ENCODE measurements at places on chromosomes 4 and X. TPM values are rescaled to one million over a fixed set of nuclear protein-coding genes. Genes with fewer than 3 reads are reported as not detected.
A peak's percentile ranks its signal among the peaks of the same experiment; 100 is the strongest.

GRCh38 chr4:17155486-17155885 lies 257.0 kb upstream of the LDB2 start:
- no peaks in the 10 kb centered on the region for H3K27me3 ChIP-seq
- H3K4me1 ChIP-seq, result peaks cover 13% of the 10 kb centered on the region
- no peak overlapping the region for H3K27ac ChIP-seq
- H3K36me3 ChIP-seq, result no peaks in the 10 kb centered on the region
- no peak overlapping the region for H3K4me3 ChIP-seq

DNA sequence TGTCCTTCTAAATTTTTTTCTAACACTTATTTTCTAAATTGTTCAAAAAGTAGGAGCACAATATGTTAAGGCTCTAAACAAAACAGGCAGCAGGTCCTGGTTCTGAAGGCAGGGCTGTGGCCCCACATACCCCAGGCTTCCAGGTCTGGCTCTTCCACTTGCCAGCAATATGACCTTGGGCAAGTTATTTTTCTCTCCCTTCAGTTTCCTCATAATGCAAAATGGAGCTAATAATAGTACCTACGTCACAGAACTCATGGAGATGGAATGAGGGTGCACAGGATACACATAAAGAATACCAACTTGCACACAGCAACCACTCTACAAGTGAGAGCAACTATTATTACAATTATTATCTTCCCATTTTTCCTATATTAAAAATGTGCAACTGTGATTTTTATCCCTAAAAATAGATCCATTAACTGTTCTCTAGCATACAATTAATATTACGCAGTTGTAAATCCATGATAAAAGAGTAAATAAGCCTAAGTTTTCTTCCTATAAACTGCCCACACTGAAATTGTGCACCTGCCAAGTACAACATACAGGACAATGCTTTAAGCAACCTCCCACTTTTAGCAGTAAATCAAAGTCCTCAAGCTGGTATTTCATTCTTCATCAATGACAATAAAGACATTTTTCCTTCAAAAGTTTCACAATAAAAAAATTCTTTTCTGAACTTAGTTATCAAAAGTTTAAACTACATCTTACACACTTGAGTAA lies 27.0 kb downstream of the OTUD4 start:
- H3K27me3 ChIP-seq, result no peaks in the 10 kb centered on the region
- no peak overlapping the region for H3K27ac ChIP-seq
- no peak for DNase-seq
- no peaks in the 10 kb centered on the region for H3K4me1 ChIP-seq
- peaks cover 12% of the 10 kb centered on the region for H3K36me3 ChIP-seq
- H3K4me3 ChIP-seq, result no peak overlapping the region

SRPX2 gene
- 0.35 TPM for total RNA-seq

TEC gene
- total RNA-seq, result 0.25 TPM

NAA11 gene
- not detected for total RNA-seq

SLC6A14 gene
- total RNA-seq, result not detected

DNA sequence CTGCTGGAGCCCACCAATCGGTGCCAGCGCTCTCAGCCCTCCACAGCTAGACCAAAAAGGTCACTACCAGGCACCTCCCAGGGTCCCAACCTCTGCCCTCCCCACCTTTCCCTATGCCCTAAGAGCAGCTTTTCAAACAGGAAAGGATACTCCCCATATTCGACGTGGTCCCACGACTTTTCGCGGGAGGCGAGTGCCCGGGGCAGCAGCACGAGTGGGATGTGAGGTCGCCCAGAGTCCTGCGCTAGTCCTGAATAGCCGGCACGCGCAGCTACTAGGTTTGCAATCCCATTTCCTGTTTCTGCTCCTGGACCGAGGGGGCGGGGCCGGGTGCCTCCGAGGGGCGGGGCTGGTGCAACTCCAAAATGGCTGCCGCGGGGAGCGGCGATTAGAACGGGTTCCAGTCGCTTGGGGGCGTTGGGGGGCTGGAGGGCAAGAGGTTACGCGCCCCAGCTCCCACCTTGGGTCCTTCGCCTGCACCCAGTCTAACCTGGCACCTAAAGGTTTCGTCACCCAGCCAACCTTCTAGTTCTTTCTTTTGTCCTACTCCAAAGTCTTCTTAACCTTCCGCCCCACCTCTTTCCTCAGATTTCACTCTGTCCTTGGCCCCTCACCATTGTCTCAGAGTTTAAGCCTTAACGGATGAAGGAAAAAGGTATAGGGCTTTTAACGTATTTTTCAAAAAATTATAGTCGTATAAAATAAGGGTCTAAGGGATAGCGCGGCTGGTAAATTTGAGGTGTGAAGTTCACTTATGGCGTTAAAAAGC lies 85.0 kb upstream of the TENT5D start:
- no peaks in the 10 kb centered on the region for H3K27me3 ChIP-seq
- no peak overlapping the region for H3K27ac ChIP-seq
- no peaks in the 10 kb centered on the region for H3K4me1 ChIP-seq
- H3K4me3 ChIP-seq, result no peak overlapping the region

DNA sequence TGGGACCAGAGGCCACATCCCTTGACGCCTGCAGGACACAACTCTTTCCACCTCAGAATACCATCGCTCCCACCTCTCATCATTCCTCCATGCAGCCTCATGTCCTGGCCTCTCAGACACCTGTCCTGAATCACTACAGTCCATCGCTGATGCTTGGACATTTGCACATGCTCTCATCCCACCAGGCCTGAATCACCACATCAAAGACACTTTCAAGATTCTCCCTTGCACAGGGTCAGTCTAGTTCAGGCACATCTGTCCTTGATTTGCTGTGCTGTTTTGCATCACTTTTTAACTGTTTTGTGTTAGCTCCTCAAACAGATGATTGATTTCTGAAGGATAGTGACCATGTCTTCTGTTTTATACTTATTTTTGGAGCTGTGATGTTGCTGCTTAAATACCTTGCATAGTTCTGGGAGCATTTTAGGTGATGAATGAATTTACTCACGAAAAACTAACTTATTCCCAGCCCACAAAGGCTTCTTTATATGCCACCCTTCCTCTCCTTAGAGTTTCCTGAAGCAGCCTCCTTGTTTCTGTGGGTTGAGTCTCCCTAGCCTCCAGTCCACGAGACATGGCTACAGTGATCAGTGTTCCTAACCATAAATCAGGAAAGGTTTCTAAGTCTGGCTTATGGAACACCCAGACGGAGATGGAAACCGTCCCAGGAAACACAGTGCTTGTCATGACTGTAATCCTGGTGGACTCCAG lies 2.6 kb downstream of the FAM114A1 start:
- H3K4me3 ChIP-seq, result peak overlapping the region; percentile 58
- DNase-seq, result no peak
- H3K4me1 ChIP-seq, result peaks cover 35% of the 10 kb centered on the region
- H3K27ac ChIP-seq, result peak overlapping the region; percentile 67
- H3K27me3 ChIP-seq, result peaks cover 5% of the 10 kb centered on the region

GRCh38 chrX:123685232-123685631 lies 47.6 kb downstream of the THOC2 start:
- H3K4me3 ChIP-seq, result no peak overlapping the region
- H3K36me3 ChIP-seq, result peaks cover 21% of the 10 kb centered on the region
- H3K4me1 ChIP-seq, result no peaks in the 10 kb centered on the region
- no peak overlapping the region for H3K27ac ChIP-seq
- no peak for DNase-seq

- H3K27ac ChIP-seq, result no peak overlapping the region
- DNase-seq, result no peak
- H3K4me1 ChIP-seq, result peaks cover 11% of the 10 kb centered on the region
- peaks cover 24% of the 10 kb centered on the region for H3K36me3 ChIP-seq
- H3K4me3 ChIP-seq, result no peak overlapping the region
Measured at GRCh38 chr4:139312552-139313332, 10.5 kb upstream of the NDUFC1 start.

DNA sequence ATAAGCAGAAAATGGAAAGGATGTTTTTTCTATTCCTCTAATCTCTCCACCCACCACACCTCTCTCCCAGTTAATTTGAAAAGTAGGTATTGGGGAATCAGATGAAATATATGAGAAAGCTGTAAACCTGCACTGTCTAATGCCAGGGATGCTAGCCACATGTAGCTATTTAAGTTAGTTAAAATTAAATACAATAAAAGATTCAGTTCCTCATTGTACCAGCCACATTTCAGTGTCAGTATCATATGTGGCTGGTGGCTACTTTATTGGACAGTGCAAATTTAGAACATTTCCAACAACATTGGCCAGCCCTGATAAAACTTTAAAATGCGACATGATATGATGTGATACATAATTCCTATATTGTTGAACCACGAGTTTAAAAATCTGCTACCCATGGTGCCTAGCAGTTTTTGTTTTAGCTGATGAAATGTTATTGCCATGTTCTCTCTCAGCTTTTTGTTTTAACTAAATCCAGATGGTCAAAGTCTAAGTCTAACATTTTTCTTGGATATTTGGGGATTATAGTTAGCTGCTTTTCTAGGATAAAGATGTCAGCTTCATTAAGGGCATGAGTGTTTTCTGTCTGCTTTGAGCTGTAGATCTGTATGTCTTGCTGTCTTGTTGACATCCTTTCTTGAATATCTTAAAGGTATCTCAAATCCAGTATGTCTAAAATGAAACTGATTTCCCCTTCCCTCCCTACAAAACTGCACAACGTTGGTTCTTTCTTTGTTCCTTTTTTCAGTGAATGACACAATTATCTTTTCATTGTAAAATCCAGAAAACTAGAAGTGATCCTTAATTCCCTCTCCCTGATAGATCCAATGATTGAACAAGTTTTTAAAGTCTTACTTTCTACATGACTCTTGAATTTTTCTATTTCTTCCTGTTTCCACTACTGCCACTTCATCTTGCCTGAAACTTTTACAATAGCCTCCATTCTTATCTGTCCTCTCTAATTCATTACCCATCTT lies 6.2 kb downstream of the ARFIP1 start:
- H3K4me3 ChIP-seq, result peak overlapping the region; percentile 5
- DNase-seq, result no peak
- H3K4me1 ChIP-seq, result peaks cover 31% of the 10 kb centered on the region
- no peaks in the 10 kb centered on the region for H3K36me3 ChIP-seq

INPP4B gene
- total RNA-seq, result 7.0 TPM

GRCh38 chrX:31604629-31605221 lies 532.9 kb upstream of the FTHL17 start:
- no peak overlapping the region for H3K27ac ChIP-seq
- no peaks in the 10 kb centered on the region for H3K27me3 ChIP-seq
- H3K4me1 ChIP-seq, result no peaks in the 10 kb centered on the region
- no peak overlapping the region for H3K4me3 ChIP-seq
- H3K36me3 ChIP-seq, result peaks cover 3% of the 10 kb centered on the region
- no peak for DNase-seq

CDX4 gene
- not detected for total RNA-seq

DNA sequence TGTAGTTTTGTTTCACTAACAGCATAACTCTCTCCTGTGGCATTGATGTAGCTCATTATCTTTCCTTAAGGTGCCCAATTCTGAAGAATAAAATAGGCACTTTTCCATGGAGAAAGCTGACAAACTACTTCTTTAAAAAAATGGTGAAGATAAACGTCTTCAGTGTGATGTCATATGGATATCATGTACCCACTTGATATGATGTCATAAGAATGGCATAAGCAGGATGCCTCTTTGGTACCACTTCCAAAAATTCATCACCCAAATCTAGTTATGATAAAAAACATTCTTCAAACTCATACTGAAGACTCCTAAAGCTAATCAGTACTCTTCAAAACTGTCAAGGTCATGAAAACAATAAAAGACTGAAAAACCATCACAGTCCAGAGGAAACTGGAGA lies 2.9 kb upstream of the CXCL3 start:
- H3K4me1 ChIP-seq, result peaks cover 16% of the 10 kb centered on the region
- no peak overlapping the region for H3K27ac ChIP-seq
- DNase-seq, result no peak
- no peak overlapping the region for H3K4me3 ChIP-seq

DNA sequence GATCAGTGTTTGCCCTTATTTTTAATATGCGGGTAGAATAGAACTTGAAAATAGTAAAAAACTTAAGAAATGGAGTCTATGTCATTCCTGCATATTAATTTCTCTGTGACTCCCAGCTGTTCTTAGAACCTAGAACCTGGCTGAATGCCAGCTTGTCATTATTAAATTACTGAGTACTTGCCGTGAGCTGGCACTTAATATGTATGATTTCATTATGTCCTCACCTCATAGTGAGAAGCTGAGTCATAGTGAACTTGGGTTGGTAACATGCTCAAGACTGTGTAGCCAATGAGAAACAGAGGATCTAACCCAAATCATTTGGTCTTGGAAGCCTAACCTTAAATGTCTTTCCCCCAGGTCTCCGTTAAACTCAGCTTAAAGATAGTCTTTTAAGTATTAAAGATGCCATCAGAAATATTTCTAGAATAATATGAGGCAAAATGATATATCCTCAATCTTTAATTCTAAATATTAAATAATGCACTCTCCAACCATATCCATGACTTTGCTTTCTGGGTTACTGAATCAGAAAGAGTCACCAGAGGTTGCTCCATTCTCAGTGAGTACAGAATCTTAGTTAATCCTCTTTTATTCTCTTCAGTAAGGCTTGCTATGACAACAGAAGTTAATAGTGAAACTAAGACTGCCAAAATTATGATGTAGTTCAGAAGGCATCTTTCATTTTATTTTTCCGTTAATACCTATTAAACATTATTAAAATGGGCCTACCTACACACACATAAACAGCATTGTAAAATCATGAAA lies 58.6 kb upstream of the TLL1 start:
- DNase-seq, result no peak
- no peaks in the 10 kb centered on the region for H3K36me3 ChIP-seq
- H3K27me3 ChIP-seq, result no peaks in the 10 kb centered on the region
- H3K27ac ChIP-seq, result no peak overlapping the region

DNA sequence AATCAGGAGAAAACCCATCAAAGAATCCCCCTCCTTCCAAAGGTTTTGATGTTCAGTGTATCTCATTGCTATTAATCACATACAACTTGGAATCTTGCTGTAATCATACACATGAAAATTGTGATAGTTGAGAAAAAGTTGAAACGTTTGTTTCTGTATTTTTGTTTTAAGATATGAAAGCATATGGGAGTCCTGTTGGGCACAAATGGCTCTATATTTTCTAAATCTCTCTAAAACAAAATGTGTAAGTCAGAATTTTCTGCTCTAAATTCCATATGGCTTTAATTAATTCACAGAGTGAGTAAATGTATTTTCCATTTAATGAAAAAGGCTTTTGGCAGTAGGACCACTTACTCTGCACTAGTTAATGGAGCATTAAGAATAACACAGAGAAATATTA lies 140.2 kb downstream of the MOSPD2 start:
- no peak overlapping the region for H3K27ac ChIP-seq
- H3K36me3 ChIP-seq, result no peaks in the 10 kb centered on the region
- H3K4me3 ChIP-seq, result no peak overlapping the region
- no peaks in the 10 kb centered on the region for H3K4me1 ChIP-seq
- no peak for DNase-seq

DNA sequence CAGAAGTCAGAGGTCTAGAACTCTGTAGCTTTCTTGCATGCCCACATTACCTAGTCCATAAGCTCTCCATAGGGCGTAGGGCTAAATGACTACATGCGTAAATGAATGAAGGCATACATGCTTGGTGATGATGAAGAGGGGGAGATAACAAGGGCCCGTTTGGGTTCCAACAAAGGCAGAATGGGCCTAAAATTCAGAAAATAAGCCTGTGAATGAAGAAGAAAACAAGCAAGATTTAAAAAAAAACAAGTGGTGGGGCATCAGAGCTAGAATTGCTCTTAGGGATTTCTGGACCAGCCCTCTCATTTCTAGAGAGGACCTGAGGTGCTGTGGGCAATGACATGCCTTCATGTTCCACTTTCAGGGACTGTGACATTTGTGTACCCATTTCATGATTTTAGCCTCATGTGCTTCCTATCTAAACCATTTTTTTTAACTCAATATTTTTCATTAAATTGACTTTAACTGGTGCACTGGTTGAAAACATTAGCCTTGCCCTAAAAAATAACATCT lies 12.1 kb downstream of the GPRIN3 start:
- H3K27ac ChIP-seq, result no peak overlapping the region
- H3K4me1 ChIP-seq, result no peaks in the 10 kb centered on the region
- no peaks in the 10 kb centered on the region for H3K27me3 ChIP-seq
- no peak for DNase-seq
- H3K4me3 ChIP-seq, result no peak overlapping the region
- no peaks in the 10 kb centered on the region for H3K36me3 ChIP-seq

All from neural crest cell (in vitro differentiated cells).